ENCODE measurements at places on chromosomes 1 and 21.

GRCh38 chr1:218139761-218140160 lies 145.3 kb upstream of the RRP15 start:
- no peak for DNase-seq

GRCh38 chr1:41242342-41243078 lies 404 bp upstream of the SCMH1 start:
- peak; percentile 5 for DNase-seq

DNA sequence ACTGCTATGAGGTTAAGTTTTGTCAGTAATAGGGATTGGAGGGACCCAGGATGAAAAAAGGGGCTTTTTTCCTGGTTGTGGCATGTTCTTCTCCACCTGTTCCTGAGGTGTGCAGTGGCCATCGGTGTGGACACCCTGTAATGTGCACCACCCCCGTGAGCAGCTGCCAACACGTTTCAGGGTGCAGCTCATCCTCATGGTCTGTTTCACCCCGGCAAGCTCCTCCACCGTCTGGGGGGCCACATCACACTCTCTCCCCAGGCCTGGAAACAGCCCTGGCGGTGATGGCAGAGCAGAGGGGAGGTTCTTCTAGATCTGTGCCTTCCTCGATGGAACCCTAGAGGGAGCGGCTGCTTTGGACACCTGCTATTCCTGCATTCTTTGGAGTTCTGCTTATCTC lies 435.4 kb downstream of the MATN1 start:
- DNase-seq, result no peak

- DNase-seq, result no peak
These were observed 529 bp downstream of the MPZL1 start for GRCh38 chr1:167722152-167722869.

GRCh38 chr1:209391792-209392191 lies 191.7 kb upstream of the CAMK1G start:
- no peak for DNase-seq

DNA sequence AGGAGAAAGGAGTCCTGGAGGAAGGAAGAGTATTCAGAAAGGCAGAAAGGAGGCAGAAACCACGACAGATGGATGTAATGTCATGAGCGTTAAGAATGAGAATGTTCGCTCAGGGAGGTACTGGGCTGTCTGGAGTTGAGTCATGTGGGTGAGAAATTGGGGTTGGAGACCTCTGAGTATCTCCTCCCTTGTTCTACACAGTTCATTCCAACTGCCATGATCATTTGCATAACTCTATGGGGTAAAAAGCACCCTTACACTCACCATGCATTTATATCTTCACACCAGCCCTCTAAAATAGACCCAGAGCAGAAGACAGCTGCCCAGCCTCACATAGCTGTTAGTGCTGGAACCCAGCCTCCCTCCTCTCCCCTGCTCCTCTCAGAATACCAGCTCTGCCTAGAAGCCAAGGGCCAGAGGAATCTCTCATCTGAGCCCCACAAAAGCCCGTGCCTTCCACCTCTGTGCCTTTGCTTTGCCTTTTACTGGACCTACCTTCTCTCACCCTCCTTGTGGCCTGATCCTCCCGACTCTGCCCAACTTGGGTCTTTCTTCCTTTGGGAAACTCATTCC lies 85.2 kb downstream of the BEND5 start:
- no peak for DNase-seq
